ENCODE measurements at places on chromosomes 5 and 9.

DNA sequence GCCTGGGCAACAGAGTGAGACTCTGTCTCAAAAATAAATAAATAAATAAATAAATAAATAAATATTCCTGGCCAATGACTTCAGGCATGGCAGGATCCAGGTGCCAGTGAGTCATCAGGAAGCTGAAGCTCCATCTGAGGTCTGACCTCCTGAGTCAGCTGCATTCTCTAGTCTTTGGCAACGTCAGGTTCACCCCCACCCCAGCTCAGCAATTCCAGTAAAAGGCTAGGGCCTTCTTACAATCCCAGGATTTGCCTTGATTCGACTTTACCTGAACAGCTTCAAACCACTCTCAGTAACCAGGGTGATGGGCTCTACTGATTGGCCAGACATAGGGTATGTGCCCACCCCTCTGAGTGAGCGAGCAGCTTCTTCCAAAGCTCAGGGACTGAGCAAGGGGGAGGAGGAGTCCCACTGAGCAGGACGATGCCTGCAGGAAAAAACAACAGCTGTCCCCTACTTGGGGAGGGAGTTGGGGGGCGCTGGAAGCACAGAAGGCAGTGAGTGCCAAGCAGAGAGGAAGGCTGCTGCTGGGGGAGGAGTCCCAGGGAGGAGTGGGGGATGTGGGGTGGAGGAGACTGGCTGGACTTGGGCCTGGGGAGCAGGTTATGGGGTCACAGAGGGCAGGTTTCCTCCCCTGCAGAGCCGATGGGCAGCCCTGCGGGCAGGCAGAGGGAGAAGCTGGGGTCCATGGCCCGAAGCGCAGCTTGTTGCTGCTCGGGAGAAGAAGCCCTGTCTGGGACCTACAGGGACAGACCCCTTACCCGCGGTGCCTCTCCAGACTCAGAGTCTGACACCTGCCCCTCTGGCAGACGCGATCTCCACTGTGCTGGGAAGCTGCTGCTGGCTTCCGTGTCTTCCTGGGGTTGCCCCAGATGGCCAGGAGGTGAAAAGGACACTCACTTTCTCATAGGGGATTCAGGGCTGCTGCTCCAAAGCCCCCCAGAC, 25.9 kb upstream of the UNC5A start:
- no peak for DNase-seq

GRCh38 chr5:32865475-32865874, 154.4 kb downstream of the NPR3 start:
- DNase-seq: no peak

DNA sequence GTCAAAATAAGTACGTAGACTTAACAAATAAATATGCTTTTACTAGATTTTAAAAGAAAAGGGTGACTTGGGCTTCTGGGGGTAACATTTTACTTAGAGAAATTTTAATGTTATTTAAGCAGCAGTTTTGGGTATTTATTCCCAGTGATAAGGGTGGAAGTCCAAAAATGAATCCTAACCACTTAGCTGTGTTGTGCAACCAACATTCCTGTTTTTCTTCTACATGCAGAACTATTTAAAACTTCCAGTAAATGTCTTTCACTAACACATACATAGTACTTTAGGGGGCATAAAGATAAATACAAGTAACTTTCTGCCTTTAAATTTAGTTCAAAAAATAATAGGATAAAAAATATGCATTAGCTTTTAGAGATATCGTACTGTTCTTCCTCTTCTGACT, 436.7 kb downstream of the CTNND2 start:
- no peak for DNase-seq

DNA sequence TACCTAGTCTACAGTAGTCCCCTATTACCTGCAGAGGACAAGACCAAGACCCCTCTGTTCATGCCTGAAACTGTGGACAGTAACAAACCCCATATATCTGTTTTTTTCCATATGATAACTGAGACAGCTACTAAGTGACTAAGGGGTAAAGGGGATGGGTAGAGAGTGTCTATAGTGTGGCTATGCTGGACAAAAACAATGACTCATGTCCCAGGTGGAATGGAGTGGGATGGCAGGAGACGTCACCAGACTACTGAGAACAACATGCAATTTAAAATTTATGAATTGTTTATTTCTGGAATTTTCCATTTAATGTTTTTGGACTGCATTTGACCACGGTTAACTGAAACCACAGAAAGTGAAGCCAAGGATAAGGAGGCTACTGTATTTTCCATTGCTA, 171.8 kb downstream of the AGTPBP1 start:
- no peak for DNase-seq

DNA sequence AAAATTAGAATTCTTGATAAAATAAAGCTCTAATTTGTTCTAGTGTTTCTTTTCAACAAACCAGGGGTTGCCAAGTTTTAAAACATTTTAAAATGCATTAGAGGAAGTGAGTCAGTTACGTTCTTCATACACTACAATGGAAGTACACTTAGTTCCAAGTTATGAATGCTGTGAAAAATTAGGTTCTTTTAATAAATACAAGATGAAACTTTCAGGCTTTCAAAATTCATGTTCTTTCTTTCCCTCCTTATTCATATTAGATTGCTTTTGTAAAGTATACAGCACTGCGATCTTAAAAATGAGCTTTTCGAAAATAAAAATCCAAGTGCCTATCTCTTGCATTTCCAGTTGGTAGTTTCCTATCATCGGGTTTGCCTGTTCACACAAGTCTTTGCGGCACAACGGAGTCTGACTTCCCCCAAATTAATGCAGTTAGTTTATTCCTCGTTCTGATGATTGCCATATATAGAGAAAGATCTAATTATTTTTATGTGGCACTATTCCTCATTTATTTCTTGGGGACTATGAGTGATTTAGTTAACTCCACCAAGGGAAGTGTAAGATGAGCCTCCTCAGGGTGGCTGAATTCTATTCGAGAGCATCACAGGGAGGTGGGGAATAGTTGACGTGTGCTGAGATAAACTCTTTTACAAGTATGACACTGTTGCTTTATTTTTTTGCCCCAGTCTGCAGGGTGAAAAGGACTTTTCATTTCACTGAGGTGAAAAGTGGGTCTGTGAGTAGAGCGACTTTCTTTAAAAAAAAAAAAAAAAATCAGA, 238.2 kb downstream of the CD180 start:
- DNase-seq: no peak

DNA sequence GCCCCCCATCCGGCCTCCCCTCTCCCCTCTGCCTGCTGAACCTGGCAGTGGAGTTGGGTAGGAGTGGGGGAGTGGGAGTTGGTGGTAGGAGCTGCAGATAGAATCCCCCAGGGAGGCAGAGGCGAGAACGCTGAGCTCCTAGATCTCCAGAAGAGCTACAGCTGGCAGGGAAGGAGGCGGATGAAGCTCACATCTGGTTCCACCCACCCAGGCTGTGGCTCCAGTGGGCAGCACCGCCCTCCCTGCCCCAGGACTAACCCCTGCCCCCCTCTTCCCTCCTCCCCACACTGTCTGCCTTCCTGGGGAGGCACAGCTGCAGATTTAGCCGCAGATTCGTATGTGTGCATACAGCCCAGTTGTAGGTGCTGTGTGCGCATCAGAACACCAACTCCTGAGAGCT, 34.2 kb downstream of the C9orf50 start:
- DNase-seq: peak; percentile 69

GRCh38 chr9:74887041-74887980, at the start of gene TRPM6:
TRPM6 (minus strand) TSS chr9:74887921; CDS start chr9:74887856, 65 bp downstream.
- DNase-seq: peak; percentile 76

- DNase-seq: no peak
These were observed 706.6 kb downstream of the EFNA5 start for GRCh38 chr5:106964132-106964531.

DNA sequence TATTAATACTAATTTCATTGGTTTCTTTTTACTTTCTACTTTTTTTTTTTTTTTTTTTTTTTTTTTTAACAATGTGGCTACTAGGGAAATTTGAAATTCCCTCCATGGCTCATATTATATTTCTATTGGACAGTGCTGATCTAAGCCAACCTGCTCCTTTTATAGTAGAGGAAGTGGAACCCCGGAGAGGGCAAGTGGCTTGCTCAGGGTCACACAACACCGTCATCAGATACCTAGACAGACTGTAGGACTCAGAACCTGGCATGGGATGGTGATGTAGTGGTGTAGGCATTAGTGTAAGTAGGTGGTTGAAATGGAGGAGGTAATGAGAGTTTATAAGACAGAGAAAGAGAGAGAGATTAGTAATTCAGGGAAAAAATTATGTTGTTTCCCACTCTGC, 10.8 kb downstream of the ZNF618 start:
- no peak for DNase-seq

DNA sequence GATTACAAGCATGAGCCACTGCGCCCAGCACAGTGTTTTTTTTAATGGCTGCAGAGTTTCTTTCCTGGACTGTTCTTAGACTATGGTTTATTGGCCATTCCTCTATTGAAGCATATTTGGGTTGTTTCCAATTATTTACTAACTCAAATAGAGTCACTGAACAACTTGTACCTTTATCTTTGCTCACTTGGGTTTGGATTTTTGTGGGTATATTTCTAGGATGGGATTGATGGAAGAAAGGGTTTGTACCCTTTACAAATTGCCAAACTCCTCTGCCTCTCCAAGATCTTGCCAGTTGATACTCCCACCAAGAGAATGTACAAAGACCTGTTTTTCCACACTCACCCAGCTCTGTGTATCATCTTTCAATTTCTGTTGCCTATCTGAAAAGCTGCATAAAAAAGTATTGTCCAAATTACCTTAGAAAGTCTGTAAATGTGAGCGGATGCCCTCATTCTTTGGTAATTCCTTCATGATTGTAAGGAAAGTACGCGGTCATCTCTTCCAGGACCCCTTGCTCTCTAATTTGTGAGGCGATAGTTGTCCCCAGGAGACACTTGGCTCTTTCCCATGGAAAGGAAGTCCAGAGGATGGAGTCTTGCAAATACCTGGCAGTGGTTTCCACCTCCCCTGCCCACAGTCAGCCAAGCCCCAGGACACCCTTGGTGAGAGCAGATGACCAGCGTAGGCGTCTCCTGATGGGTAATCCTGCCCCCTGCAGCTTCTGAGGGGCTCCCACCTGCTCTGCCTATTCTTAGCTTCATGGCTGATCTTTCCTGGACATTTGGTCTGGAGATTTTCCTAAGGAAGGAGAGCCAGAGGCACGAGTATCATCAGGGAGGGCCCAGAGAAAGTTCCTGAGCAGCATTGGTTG, 33.0 kb downstream of the ARHGEF37 start:
- DNase-seq: no peak

DNA sequence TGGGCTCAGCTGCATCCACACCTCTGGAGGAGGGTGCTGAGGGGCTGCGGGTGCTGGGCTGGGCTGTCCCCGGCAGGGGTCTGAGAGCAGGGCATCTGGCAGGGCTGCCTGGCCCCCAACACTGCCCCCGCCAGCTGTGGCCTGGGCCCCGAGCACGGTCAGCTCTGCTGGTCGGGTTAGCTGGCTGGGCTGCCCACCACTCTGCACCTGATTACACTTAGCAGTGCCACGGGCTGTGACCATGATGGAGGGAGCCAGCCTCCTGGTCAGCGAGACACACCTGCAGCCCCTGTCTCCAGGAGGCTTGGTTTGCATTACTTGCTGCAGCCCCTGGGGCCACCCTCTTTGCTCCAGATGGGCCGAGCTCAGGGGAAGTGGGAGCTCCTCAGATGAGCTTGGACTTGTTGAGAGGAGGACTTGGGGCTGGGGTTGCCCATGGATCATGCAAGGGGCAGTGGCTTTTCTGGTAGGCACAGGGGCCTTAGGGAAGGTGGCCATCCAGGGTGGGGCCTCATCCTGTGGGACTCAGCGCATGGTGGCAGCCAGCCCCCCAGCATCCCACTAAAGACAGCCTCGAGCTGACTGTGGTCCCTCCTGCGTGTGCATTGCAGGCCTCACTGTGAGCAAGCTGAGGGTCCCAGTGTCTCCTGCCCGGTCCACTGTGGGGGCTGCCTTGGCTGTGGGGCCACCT, 132.0 kb upstream of the FAM120A start:
- DNase-seq: no peak

GRCh38 chr9:86983620-86984259, 36.4 kb upstream of the GAS1 start:
- DNase-seq: no peak

GRCh38 chr9:107691664-107692063, 202.1 kb upstream of the KLF4 start:
- no peak for DNase-seq

DNA sequence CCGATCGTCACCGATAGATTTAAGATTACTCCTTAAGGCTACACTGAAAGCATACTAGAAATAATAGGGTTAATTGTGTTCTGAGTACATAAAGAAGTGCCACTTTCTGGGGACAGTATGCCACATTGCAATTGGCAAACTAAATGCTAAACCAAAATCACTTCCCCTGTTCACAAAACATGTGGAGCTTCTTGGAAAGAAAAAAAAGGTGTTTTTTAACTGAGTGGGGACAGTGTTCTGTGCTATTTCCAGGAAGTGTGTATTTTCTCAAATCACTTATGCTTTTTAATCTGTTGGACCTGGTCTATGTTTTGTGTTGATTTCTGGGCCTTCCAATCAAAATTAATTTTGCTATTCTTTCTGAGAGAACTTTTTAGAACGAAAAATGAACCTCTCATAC, 149.3 kb upstream of the MPDZ start:
- no peak for DNase-seq

- no peak for DNase-seq
These were observed 1174.2 kb upstream of the C9orf72 start for GRCh38 chr9:28747351-28747985.

GRCh38 chr9:84504360-84504759, 163.8 kb upstream of the SLC28A3 start:
- no peak for DNase-seq

- no peak for DNase-seq
These were observed 108.5 kb upstream of the PAPPA start for GRCh38 chr9:116045083-116045482.

- DNase-seq: no peak
These were observed 16.2 kb downstream of the GPR21 start for GRCh38 chr9:123049589-123050222.

GRCh38 chr5:41048986-41049385, 22.2 kb downstream of the MROH2B start:
- no peak for DNase-seq

GRCh38 chr5:157290981-157291711, 25.2 kb downstream of the CYFIP2 start:
- peak; percentile 26 for DNase-seq

DNA sequence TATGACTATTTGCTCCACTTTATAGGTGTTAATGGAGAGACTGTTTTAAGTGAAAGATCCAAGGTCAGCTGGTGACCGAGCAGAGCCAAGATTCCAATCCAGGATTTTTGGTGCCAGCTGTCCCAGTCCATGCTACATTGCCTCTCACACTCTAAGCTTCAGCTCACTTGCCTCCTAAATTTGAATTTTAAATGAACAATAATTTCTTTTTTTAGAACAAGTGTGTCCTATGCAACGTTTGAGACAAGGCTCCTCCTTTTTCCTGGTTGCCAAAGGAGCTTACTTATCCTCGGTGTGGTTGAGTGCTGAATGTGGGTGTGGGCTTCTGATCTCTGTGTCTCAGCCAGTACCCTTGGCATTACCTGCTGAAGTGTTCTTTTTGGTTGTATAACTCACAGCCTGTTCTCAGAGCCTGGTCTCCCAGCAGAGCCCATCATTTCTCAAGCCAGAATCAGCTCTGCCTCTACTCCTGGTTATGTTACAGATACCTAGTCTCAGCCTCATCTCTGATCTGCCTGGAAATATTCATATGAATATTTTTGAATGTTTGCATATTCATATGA, 4.0 kb upstream of the PRRC1 start:
- DNase-seq: no peak
